ENCODE measurements at places on chromosomes 13 and 19.

DNA sequence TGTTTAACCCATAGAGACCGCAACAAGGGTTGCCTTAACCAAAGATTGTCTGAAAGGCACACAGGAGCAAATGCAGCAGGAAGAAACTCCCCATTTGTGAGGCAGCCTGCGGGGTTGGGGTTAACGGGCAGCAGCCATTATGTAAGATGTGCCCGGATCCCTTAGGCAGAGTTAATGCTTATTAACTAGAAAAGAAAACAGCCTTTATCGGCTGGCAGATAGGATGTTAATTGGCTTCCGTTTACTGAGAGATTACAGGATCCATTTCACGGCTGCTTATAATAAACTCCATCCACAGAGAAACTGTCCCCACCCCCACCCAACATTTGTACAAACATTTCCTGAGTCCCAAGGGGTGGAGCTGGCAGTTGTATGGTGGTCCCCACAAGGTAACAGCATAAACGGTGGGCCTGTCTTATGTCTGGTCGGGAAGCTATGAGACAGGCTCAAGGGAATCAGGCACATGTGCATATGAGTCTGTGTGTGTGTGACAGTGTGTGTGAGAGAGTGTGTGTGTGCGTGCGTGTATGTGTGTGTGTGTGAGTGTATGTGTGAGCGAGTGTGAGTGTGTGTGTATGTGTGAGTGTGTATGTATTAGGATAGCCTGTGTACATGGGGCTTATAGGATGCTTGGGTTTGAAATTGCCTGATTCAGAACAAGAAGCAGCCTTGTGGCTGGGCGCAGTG is 10.5 kb downstream of the SLC25A42 start:
- no peak for DNase-seq

DNA sequence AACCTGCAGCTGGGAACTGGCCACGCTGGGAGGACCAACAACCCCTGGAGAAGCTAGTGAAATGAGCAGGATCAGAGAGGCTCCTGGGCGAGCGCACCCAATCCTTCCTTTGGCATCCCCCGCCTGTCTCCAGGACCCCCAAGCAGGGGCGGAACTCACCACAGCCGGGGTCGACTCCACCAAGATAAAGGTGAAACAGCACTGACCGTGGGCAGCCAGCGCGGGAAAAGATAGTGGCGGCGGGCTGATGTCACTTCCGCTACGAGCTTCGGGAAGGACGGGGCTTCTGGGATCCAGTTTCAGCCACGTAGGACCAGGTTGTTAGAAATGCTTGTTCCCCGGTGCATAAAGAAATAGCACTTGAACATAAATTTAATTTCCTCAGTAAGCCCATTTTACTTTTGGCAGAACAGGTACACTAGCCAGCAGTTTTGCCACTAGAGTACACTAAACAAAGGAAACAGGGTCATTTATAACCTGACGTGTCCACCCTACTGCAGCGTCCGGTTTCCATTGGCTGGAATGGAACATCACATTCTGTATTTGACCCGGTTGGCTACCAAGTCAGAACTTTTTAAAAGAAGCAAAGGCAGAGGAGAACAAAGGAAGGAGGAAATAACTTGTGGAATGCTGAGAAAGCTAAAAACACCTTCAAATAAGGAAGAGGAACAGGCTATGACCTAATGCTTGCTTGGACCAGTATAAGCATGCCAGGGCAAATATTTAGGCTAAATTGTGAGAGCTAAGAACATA is 25.5 kb upstream of the ZNF562 start:
- no peak for DNase-seq

DNA sequence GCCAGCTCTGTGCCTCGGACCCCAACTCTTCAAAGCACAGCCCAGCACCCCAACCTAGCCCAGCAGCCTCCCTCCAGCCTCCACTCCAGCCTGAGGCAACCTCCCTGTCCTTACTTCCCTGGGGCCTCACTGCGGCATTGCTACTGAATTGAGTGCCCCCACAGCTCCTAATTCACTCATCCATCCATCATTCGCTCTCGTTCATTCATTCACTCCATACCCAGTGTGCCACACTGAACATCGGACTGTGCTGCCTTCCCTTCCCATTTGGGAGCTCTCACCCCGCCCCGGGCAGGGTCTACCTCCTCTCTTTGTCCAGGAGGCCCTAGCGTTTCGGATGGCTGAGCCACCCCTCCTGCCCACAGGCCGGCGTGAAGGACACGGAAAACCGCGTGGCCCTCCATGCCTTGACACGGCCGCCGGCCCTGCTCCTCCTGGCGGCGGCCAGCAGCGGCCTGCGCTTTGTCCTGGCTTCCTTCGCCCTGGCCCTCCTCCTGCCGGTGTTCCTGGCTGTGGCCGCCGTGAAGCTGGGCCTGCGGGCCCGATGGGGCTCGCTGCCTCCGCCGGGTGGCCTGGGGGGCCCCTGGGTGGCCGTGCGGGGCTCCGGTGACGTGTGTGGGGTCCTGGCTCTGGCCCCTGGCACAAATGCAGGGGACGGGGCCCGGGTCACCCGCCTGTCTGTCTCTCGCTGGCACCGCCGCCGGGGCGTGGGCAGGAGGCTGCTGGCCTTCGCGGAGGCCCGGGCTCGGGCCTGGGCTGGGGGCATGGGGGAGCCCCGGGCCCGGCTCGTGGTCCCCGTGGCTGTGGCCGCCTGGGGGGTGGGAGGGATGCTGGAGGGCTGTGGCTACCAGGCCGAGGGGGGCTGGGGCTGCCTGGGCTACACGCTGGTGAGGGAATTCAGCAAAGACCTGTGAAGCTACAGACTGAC is 1.3 kb downstream of the NAT14 start:
- DNase-seq, result no peak

- DNase-seq, result no peak
Observed at GRCh38 chr13:48783695-48784230, 130.0 kb downstream of the CYSLTR2 start.

DNA sequence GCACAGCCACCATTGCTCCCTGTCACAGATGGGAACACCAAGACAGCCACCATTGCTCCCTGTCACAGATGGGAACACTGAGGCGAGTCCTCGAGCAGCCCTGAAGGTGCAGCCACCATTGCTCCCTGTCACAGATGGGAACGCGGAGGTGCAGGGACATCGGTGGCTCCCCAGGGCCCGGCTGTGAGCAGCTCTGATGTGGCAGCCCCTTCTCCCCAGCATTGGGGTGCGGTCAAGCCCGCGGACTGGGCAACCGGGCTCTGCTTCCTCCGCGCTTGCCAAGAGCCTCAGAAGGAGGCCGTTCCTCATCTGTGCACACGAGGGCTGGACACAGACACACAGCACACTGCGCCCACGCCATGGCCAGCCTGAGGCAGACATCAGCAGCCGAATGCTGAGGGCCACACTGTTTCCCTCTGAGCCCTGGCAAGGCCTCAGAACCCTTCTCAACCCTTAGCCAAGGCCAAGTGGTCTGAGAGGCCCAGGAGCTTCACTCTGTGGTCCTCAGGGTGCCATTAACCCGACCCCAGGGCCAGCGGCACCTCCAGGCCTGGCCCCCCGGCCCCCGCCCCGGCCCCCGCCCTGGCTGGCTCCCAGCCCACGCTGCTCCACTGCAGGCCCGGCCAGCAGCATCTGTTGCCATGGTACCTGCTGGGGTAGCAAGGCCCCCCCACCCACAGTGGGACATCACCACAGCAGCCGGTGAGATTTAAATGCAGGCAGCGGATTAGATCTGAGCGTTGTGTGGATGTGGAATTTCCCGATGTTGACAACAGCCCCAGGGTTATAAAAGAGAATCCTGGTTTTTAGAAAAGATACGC is 18.4 kb downstream of the C2CD4C start:
- DNase-seq, result no peak

DNA sequence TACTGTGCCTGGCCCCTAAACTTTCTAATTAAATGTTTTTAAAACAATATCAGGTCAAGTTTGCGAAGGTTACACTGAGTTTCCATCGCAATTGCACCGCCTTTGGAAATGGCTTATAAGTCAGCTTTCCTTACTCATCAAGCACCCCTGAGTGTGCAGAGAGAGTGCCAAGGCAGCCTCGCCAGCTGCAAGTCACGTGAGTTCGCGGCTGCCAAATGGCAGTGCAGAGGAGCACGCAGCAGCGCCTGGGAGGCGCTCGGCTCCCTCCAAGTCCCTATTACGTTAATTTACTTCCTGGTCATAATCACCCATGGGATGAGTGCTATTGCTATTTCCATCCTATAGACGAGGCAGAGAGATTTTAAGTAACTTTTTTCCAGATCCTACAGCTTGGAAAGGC is 319.6 kb downstream of the TEX29 start:
- no peak for DNase-seq

DNA sequence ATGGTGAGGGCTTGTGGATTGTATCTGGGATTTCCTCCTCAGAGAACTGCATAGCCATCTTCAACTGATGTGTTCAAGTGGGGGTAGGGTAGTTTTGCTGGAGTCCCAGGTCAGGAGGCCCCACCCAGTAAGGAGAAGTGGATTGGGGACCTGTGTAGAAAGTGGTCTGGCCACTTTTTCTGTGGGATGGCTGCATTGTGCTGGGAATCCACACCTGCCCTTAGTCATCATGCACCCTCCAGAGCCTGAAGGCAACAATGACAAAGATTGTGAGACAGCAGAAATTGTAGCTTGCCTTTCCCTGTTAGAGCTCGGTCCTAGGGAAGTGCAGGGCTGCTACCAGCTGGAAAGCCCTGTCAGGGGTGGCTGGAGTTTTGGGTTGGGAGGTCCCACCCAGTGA is 255.4 kb downstream of the NDFIP2 start:
- DNase-seq, result no peak

GRCh38 chr13:68234274-68234673 is 1004.1 kb upstream of the PCDH9 start:
- no peak for DNase-seq

Measured in activated naive CD8-positive, alpha-beta T cell treated with anti-CD3 and anti-CD28 coated beads, Interleukin-2, amount 10 ng/mL, durations not matched to agents 7 days and 5 days (primary cell).